ENCODE measurements at places on chromosomes 1 and 21. TPM values are rescaled to one million over a fixed set of nuclear protein-coding genes. Genes with fewer than 3 reads are reported as not detected.

Gene TMPRSS15
- total RNA-seq, result not detected

GRCh38 chr1:23798662-23799142 is 1.9 kb downstream of the GALE start:
- peak overlapping the region; percentile 73 for H3K4me3 ChIP-seq
- no peaks in the 10 kb centered on the region for H3K27me3 ChIP-seq
- H3K4me1 ChIP-seq, result peaks cover 8% of the 10 kb centered on the region
- H3K36me3 ChIP-seq, result peaks cover 6% of the 10 kb centered on the region
- no peak for DNase-seq

DNA sequence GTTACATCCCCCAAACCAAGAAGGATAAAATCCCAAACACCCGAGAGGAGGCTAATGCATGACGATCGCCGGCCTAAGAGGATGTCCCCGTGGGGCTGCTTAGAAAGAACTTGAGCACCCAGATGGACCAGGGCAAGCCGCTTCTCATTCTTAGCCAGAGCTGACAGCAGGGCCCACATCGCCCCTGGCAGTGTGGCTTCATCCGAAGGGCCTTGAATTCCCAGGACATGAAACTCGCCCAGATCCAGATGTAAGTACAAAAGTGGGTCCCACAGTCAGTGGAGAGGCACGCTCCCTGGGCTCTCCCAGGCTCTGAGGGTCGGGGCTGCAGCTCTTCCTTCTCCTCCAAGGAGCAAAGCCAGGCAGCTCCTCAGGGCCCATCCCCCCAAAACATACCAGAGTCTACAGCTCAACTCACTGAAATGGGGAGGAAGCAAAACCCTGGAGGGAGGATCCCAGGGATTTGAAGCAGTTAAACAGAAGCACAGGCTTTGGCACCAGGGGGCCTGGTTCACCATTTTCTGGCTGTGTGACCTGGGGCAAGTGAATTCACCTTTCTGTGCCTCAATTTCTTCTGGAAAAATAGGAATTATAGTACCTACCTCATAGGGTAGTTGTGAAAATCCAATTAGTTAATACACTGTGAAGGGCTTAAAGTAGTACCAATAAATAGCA is 85.6 kb downstream of the MAN1C1 start:
- H3K27ac ChIP-seq, result peak overlapping the region; percentile 43
- H3K4me3 ChIP-seq, result no peak overlapping the region
- H3K36me3 ChIP-seq, result no peaks in the 10 kb centered on the region
- no peak for DNase-seq

Gene ALX3
- total RNA-seq, result not detected

- H3K27me3 ChIP-seq, result no peaks in the 10 kb centered on the region
- H3K4me3 ChIP-seq, result no peak overlapping the region
- H3K4me1 ChIP-seq, result no peaks in the 10 kb centered on the region
- no peak overlapping the region for H3K27ac ChIP-seq
- no peak for DNase-seq
- no peaks in the 10 kb centered on the region for H3K36me3 ChIP-seq
These were observed 29.7 kb downstream of the SLC45A1 start for GRCh38 chr1:8347635-8348034.

- peaks cover 72% of the 10 kb centered on the region for H3K36me3 ChIP-seq
- H3K27me3 ChIP-seq, result no peaks in the 10 kb centered on the region
- H3K27ac ChIP-seq, result no peak overlapping the region
- no peak for DNase-seq
These were observed 16.7 kb upstream of the MAGOH start for GRCh38 chr1:53255031-53255430.

DNA sequence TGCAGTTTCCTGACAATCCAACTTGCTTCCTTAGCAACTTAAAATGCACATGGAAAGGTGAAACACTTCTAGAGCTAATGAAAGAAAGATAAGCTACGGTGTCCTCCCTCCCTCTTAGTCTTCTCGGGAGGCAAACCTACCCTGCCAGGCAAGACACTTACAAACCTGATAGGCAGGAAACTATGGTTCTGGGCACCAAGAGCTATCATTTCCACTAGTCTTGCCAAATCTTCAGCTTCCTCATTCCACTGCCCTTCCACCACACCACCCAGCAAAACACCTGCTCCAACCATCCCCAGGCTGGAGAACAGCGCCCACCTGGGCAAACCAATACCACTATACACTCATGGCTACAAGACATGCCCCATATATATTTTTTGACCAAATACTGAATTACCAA is 15.2 kb downstream of the NDC1 start:
- H3K4me1 ChIP-seq, result no peaks in the 10 kb centered on the region
- DNase-seq, result no peak
- no peaks in the 10 kb centered on the region for H3K27me3 ChIP-seq
- no peak overlapping the region for H3K27ac ChIP-seq

DNA sequence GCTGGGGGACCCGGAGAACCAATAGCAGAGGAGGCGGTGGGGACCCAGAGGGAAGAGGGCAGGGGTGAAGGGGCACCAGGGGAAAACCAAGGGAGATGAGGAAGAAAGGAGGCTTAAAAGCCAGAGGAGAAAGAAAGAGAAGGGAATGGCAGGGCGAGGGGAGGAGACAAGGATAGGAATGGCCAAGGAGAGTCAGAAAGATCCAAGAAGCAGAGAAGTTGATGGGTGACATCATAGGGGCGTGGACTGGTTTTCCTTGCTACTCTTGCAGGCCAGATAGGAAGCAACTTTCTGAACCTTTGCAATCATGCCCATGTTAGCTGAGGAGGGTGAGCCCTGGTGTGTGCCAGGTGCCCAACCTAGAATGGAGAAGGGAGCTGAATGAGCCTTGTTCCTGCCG is 5.4 kb downstream of the NPR1 start:
- DNase-seq, result no peak
- H3K27me3 ChIP-seq, result no peaks in the 10 kb centered on the region
- peaks cover 3% of the 10 kb centered on the region for H3K4me1 ChIP-seq
- no peak overlapping the region for H3K27ac ChIP-seq

DNA sequence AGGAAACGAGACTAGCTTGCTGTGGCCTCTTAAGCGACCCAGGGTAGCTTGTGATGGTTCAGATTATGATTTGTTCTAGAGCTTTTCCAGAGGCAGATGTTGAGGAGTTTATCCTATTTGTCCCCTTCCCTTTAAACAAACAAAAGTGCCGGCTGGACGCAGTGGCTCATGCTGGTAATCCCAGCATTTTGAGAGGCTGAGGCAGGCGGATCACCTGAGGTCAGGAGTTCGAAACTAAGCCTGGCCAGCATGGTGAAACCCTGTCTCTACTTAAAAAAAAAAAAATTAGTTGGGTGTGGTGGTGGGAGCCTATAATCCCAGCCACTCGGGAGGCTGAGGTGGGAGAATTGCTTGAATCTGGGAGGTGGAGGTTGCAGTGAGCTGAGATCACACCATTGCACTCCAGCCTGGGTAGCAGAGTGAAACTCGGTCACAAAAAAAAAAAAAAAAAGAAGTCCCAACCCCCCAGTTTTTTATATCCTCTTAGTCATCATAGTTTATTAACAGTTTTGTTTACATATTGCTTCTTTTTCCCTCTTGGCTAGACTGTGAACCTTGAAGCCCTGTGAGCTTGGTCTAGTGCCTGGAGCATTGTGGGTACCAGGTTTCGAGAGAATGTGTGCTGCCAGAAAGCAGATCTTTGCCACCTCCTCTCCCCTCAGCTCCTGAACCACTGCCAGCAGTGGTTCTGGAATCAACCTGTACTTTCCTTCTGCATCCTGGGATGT is 29.8 kb downstream of the MAPKAPK2 start:
- H3K27ac ChIP-seq, result no peak overlapping the region
- no peaks in the 10 kb centered on the region for H3K27me3 ChIP-seq
- H3K4me1 ChIP-seq, result no peaks in the 10 kb centered on the region
- no peak overlapping the region for H3K4me3 ChIP-seq

Gene MPL
- total RNA-seq, result not detected

Gene PTPN22
- not detected for total RNA-seq

DNA sequence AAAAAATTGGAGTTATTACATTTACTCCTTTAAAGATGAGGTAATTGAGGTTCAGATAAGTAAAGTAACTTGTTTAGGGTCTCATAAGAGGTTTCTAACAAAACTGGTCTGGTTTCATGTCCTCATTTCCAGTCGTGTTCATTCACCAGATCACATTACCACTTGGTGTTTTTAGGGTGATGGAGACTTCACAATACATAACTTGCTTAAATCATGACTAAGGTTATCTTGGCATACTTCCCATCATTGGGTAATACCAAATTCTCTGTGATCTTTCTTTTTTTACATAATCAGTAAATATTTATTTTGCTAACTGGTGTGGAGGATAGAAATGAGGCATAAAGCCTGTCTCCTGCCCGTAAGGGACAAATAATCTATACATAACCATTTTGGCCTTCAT is 31.6 kb upstream of the RPTN start:
- no peak overlapping the region for H3K4me3 ChIP-seq
- no peaks in the 10 kb centered on the region for H3K27me3 ChIP-seq
- H3K4me1 ChIP-seq, result no peaks in the 10 kb centered on the region
- no peaks in the 10 kb centered on the region for H3K36me3 ChIP-seq
- H3K27ac ChIP-seq, result no peak overlapping the region

- DNase-seq, result no peak
- H3K27ac ChIP-seq, result no peak within 1 kb of the TSS
- H3K36me3 ChIP-seq, result no peaks in the 10 kb centered on the region
- H3K4me1 ChIP-seq, result peaks cover 10% of the 10 kb centered on the region
These were observed at the start of gene GPR161 for GRCh38 chr1:168136709-168137514. GPR161 (minus strand) TSS chr1:168136930; CDS start chr1:168104850, 32,080 bp downstream.

- peaks cover 9% of the 10 kb centered on the region for H3K4me1 ChIP-seq
- H3K36me3 ChIP-seq, result no peaks in the 10 kb centered on the region
- H3K27me3 ChIP-seq, result no peaks in the 10 kb centered on the region
These were observed 246.6 kb upstream of the CSF3R start for GRCh38 chr1:36729289-36729688.

DNA sequence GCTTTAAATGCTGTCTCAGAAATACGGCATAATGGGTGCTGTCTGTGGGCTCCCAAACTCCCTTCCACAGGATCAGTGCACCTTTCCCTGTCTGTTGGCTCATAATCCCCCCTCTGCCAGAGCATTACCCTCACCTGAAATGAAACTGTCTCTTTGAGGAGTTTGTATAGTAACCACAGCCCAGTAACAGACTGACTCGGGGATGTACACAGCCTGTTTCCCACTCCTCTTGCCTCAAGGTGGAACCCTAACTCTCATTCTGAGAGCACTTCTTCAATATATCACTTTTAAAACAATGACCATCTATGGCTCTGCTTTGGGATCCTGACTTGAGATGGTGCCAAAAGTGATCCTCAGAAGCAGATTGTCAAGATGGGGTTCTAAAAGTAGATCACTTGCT is 332.5 kb downstream of the AMY1C start:
- H3K4me3 ChIP-seq, result no peak overlapping the region
- DNase-seq, result no peak
- H3K27me3 ChIP-seq, result no peaks in the 10 kb centered on the region

GRCh38 chr1:94332952-94333351 is 85.2 kb upstream of the ABCD3 start:
- DNase-seq, result no peak
- H3K27ac ChIP-seq, result no peak overlapping the region
- H3K36me3 ChIP-seq, result no peaks in the 10 kb centered on the region
- H3K27me3 ChIP-seq, result no peaks in the 10 kb centered on the region
- no peaks in the 10 kb centered on the region for H3K4me1 ChIP-seq

Gene PKNOX1
- total RNA-seq, result 31.3 TPM

Gene AJAP1
- 6.2 TPM for total RNA-seq

GRCh38 chr1:220485131-220485530 is 42.8 kb upstream of the MARK1 start:
- H3K4me3 ChIP-seq, result no peak overlapping the region
- H3K36me3 ChIP-seq, result no peaks in the 10 kb centered on the region
- H3K27ac ChIP-seq, result no peak overlapping the region
- no peaks in the 10 kb centered on the region for H3K27me3 ChIP-seq
- no peak for DNase-seq

DNA sequence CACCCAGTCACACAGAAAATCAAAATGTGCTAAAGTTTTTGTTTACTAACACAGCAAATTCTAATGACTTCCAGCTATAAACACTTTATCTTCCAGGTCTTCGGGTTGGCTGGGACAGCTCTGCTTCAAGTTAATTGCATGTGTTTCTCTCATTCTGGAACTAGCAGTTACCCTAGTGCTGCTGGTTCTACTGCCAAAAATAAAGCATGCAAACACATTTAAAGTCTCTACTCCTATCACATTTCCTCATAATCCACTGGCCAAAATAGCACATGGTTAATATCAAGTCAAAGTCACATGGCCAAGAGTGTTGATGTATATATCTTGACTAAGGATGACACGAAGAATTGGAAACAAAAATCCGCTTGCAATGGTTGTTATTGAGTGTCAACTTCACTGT is 973.1 kb upstream of the ADGRL2 start:
- H3K27ac ChIP-seq, result no peak overlapping the region
- H3K4me1 ChIP-seq, result no peaks in the 10 kb centered on the region
- H3K36me3 ChIP-seq, result no peaks in the 10 kb centered on the region
- H3K27me3 ChIP-seq, result no peaks in the 10 kb centered on the region
- DNase-seq, result no peak

- H3K4me1 ChIP-seq, result no peaks in the 10 kb centered on the region
- peak; percentile 19 for DNase-seq
- no peaks in the 10 kb centered on the region for H3K27me3 ChIP-seq
- no peaks in the 10 kb centered on the region for H3K36me3 ChIP-seq
- H3K4me3 ChIP-seq, result no peak overlapping the region
These were observed 206.1 kb downstream of the KAZN start for GRCh38 chr1:14804626-14805025.

DNA sequence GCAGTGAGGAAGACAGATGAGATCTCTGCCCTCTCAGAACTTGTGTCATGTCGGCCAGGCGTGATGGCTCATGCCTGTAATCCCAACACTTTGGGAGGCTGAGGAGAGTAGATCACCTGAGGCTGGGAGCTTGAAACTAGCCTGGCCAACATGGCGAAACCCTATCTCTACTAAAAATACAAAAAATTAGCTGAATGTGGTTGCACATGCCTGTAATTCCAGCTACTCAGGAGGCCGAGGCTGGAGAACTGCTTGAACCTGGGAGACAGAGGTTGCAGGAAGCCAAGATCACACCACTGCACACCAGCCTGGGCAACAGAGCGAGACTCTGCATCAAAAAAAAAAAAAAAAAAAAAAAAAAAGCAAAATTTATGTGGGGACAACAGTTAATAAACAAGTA is 40.9 kb upstream of the RALGPS2 start:
- H3K36me3 ChIP-seq, result no peaks in the 10 kb centered on the region
- no peaks in the 10 kb centered on the region for H3K27me3 ChIP-seq
- no peak overlapping the region for H3K27ac ChIP-seq

Gene TEDDM1
- total RNA-seq, result not detected

GRCh38 chr21:43916691-43917514 is 51.9 kb downstream of the AGPAT3 start:
- peaks cover 3% of the 10 kb centered on the region for H3K4me1 ChIP-seq
- H3K4me3 ChIP-seq, result no peak overlapping the region
- no peaks in the 10 kb centered on the region for H3K27me3 ChIP-seq
- H3K27ac ChIP-seq, result no peak overlapping the region
- DNase-seq, result peak; percentile 49

Gene FMO4
- 2.3 TPM for total RNA-seq

- H3K4me1 ChIP-seq, result peaks cover 11% of the 10 kb centered on the region
- H3K27ac ChIP-seq, result no peak overlapping the region
- H3K4me3 ChIP-seq, result no peak overlapping the region
- H3K36me3 ChIP-seq, result peaks cover 2% of the 10 kb centered on the region
- no peaks in the 10 kb centered on the region for H3K27me3 ChIP-seq
- DNase-seq, result no peak
These were observed 6.4 kb downstream of the C1orf116 start for GRCh38 chr1:207026104-207026534.

Gene RCSD1
- total RNA-seq, result 0.69 TPM
